PC-9 (cell line): ENCODE measurements at places on chromosomes 1 and 21. TPM values are rescaled to one million over a fixed set of nuclear protein-coding genes. Genes with fewer than 3 reads are reported as not detected.

DNA sequence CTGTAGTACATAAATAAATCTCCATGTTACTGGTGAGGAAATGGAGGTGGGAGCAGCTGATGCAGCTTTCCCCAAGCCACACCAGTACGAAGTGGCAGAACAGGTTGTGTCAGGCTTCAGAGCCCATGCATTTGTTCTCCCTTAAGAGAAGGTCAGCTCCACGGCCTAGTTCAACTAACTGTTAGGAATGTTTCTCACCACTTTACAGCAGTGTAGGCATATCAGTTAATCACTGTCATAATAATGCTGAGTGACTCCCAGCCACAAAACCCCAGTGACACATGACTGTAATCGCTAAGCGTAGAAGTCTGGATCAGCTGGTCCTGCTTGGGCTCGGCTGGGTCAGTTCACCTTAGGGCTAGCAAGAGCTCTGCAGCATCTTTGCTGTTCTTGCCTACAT is 90.4 kb downstream of the VPS26C start:
- no peak overlapping the region for H3K27ac ChIP-seq
- no peaks in the 10 kb centered on the region for H3K27me3 ChIP-seq
- H3K36me3 ChIP-seq: peaks cover 8% of the 10 kb centered on the region
- no peak overlapping the region for H3K4me3 ChIP-seq

- peak; percentile 39 for DNase-seq
- no peaks in the 10 kb centered on the region for H3K4me1 ChIP-seq
- H3K4me3 ChIP-seq: no peak overlapping the region
- no peaks in the 10 kb centered on the region for H3K36me3 ChIP-seq
Observed at GRCh38 chr1:8448911-8449661, 131.2 kb downstream of the SLC45A1 start.

GRCh38 chr1:31633117-31633516 is 11.6 kb downstream of the PEF1 start:
- H3K27me3 ChIP-seq: no peaks in the 10 kb centered on the region
- H3K36me3 ChIP-seq: peaks cover 62% of the 10 kb centered on the region
- peak; percentile 44 for DNase-seq
- no peak overlapping the region for H3K4me3 ChIP-seq
- H3K4me1 ChIP-seq: no peaks in the 10 kb centered on the region
- no peak overlapping the region for H3K27ac ChIP-seq

The TMEM81 gene
- 4.7 and 5.4 TPM in 2 replicates for total RNA-seq

- H3K27me3 ChIP-seq: peaks cover 23% of the 10 kb centered on the region; the same call in 1 of the 2 replicates
- H3K27ac ChIP-seq: no peak overlapping the region
- no peak for DNase-seq
Observed at GRCh38 chr1:170213596-170213995, 67.8 kb downstream of the NTMT2 start.

- H3K27ac ChIP-seq: no peak overlapping the region
- no peaks in the 10 kb centered on the region for H3K36me3 ChIP-seq
- no peak overlapping the region for H3K4me3 ChIP-seq
- no peaks in the 10 kb centered on the region for H3K27me3 ChIP-seq
Observed at GRCh38 chr21:16113052-16113715, 383.4 kb downstream of the USP25 start.

DNA sequence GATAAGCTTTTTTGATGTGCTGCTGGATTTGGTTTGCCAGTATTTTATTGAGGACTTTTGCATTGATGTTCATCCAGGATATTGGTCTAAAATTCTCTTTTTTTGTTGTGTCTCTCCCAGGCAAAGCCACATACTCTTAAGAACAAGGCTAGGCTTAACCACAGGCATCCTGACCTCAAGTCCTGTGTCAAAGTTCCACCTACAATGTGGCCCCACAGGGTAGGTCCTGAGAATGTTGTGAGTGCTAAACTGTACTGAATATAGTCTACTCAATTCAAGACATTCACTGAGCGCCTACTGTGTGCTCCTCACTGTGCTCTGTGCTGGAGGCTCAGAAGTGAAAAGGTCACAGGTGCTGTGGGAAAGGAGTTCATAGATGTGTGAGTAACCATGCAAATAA is 20.6 kb downstream of the DDAH1 start:
- no peak overlapping the region for H3K4me3 ChIP-seq
- no peak overlapping the region for H3K27ac ChIP-seq
- H3K27me3 ChIP-seq: no peaks in the 10 kb centered on the region

GRCh38 chr1:64203420-64203819 is at the start of gene UBE2U:
Gene UBE2U (plus strand): TSS chr1:64203623. CDS start chr1:64204051, 428 bp downstream.
- DNase-seq: no peak
- H3K36me3 ChIP-seq: no peaks in the 10 kb centered on the region
- H3K27me3 ChIP-seq: no peaks in the 10 kb centered on the region
- no peak within 1 kb of the TSS for H3K4me3 ChIP-seq
- no peak within 1 kb of the TSS for H3K27ac ChIP-seq

- H3K27me3 ChIP-seq: no peaks in the 10 kb centered on the region
- H3K4me1 ChIP-seq: no peaks in the 10 kb centered on the region
- H3K27ac ChIP-seq: no peak overlapping the region
- no peak overlapping the region for H3K4me3 ChIP-seq
Observed at GRCh38 chr1:233359431-233359830, 31.9 kb downstream of the MAP3K21 start.

The ADAM30 gene
- total RNA-seq: not detected in 2 replicates

GRCh38 chr1:99232172-99232571 is 32.1 kb upstream of the PLPPR4 start:
- no peak for DNase-seq
- H3K4me3 ChIP-seq: no peak overlapping the region
- H3K4me1 ChIP-seq: no peaks in the 10 kb centered on the region

DNA sequence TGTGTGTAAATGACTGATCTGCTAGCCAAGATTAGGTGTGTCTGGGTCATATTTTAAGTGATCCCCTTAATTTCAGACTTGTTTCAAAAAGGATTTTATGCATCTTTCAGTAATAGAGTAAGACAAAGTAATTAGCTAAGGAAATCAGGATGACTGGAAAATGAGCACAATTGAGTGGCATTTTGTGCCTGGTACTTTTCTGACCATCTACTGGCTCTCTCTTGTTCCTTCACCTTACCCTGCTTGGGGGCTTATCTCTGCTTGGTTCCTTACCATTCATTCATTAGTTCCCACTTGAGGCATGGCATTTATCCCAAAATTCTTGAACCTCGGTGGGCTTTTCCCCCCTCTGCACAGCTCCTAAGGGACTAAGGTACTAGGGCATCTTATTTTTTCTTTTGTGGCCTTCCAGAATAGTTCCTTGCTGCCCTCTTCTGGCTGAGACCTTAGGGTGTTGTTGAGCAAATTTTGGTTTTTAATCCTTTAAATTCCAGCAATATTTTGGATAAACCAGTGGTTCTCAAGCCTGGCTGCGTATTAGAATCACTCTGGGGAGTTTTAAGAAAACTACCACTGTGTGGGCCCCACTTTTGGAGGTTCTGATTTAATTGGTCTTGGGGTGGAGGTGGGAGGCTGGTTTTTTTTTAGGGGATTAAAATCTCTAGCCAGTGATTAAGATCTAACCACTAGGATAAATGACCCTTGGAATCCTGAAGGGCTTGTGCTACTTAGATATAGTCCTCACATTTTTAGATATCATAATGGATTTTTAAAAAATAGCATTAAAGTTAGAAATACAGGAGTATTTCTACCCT is 50.8 kb downstream of the HS2ST1 start:
- no peak overlapping the region for H3K4me3 ChIP-seq
- H3K36me3 ChIP-seq: no peaks in the 10 kb centered on the region
- DNase-seq: peak; percentile 6
- no peaks in the 10 kb centered on the region for H3K27me3 ChIP-seq

The GABRD gene
- not detected in 2 replicates for total RNA-seq

The ELK4 gene
- total RNA-seq: 40.3 and 48.1 TPM in 2 replicates

- DNase-seq: no peak
- H3K36me3 ChIP-seq: no peaks in the 10 kb centered on the region
- peaks cover 5% of the 10 kb centered on the region; the same call in 1 of the 2 replicates for H3K27me3 ChIP-seq
- H3K27ac ChIP-seq: no peak overlapping the region
Observed at GRCh38 chr1:203034422-203035110, 8.3 kb downstream of the PPFIA4 start.

The TOE1 gene
- total RNA-seq: 14.5 and 20.4 TPM in 2 replicates

- no peaks in the 10 kb centered on the region for H3K27me3 ChIP-seq
- no peaks in the 10 kb centered on the region for H3K36me3 ChIP-seq
- DNase-seq: no peak
- no peaks in the 10 kb centered on the region for H3K4me1 ChIP-seq
- no peak overlapping the region for H3K27ac ChIP-seq
- no peak overlapping the region for H3K4me3 ChIP-seq
Observed at GRCh38 chr21:29368906-29369305, 70.2 kb downstream of the BACH1 start.

GRCh38 chr1:3618531-3618880 is 6.3 kb upstream of the TPRG1L start:
- H3K27me3 ChIP-seq: no peaks in the 10 kb centered on the region
- H3K27ac ChIP-seq: no peak overlapping the region
- DNase-seq: no peak
- H3K4me3 ChIP-seq: no peak overlapping the region
- H3K36me3 ChIP-seq: no peaks in the 10 kb centered on the region
- peaks cover 34% of the 10 kb centered on the region for H3K4me1 ChIP-seq

- H3K27ac ChIP-seq: no peak overlapping the region
- H3K4me1 ChIP-seq: no peaks in the 10 kb centered on the region
- no peaks in the 10 kb centered on the region for H3K36me3 ChIP-seq
- H3K27me3 ChIP-seq: peaks cover 100% of the 10 kb centered on the region
Observed at GRCh38 chr1:205032508-205032907, 10.5 kb upstream of the CNTN2 start.

- H3K4me3 ChIP-seq: no peak overlapping the region
- no peaks in the 10 kb centered on the region for H3K4me1 ChIP-seq
- peaks cover 16% of the 10 kb centered on the region for H3K27me3 ChIP-seq
- no peak overlapping the region for H3K27ac ChIP-seq
Observed at GRCh38 chr1:176601348-176601747, 138.4 kb downstream of the PAPPA2 start.

The QSOX1 gene
- 226 and 263 TPM in 2 replicates for total RNA-seq

DNA sequence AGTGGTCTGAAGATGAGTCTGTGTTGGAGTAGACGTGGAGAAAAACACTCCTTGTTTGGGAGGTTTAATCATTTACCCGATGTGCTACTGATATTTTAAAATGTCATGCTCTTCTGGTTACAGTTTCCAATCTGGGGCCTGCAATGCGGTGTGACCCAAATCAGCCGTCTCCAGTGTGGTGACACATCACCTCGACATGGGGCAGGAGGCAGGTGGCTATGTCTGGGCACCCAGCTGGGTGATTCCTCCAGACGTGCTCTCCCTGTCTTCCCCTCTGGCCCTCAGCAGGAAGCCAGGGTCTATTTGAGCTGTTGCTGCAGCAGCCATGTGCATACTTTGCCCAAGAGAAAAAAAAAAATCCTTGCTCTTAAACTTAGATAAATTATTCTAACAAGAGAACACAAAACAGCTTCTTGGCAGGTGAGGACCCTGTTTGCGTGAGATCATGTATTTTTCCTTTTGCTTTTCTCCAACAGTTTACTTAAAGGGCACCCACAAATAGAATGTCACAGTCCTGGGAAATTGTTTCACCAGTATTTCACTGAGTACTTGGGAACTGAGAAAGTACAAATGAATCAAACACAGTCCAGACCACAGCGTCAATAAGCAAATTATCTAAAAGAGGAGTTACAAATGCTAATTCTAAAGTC is 38.9 kb upstream of the MAP10 start:
- peaks cover 12% of the 10 kb centered on the region for H3K4me1 ChIP-seq
- H3K27ac ChIP-seq: no peak overlapping the region
- no peaks in the 10 kb centered on the region for H3K27me3 ChIP-seq
- no peak for DNase-seq

The LRRC3 gene
- 0.35 and 0.48 TPM in 2 replicates for total RNA-seq

The HSF2BP gene
- total RNA-seq: 4.6 and 7.3 TPM in 2 replicates

The TTC22 gene
- 24.1 and 26.3 TPM in 2 replicates for total RNA-seq

The EPHB2 gene
- 26.7 and 31.1 TPM in 2 replicates for total RNA-seq

- DNase-seq: no peak
- H3K4me1 ChIP-seq: peaks cover 45% of the 10 kb centered on the region
- H3K4me3 ChIP-seq: no peak overlapping the region
- no peaks in the 10 kb centered on the region for H3K36me3 ChIP-seq
Observed at GRCh38 chr1:224054012-224054411, 59.9 kb upstream of the FBXO28 start.

GRCh38 chr21:39121600-39122355 is 61.5 kb downstream of the PSMG1 start:
- H3K4me3 ChIP-seq: no peak overlapping the region
- H3K27ac ChIP-seq: no peak overlapping the region
- no peaks in the 10 kb centered on the region for H3K27me3 ChIP-seq
- no peaks in the 10 kb centered on the region for H3K4me1 ChIP-seq

GRCh38 chr1:31747304-31747703 is 16.8 kb downstream of the ADGRB2 start:
- H3K27me3 ChIP-seq: no peaks in the 10 kb centered on the region
- no peak overlapping the region for H3K4me3 ChIP-seq
- no peak overlapping the region for H3K27ac ChIP-seq
- DNase-seq: no peak
- H3K4me1 ChIP-seq: no peaks in the 10 kb centered on the region

- no peak for DNase-seq
- no peak overlapping the region for H3K4me3 ChIP-seq
- no peaks in the 10 kb centered on the region for H3K4me1 ChIP-seq
Observed at GRCh38 chr1:93136445-93136844, 43.8 kb downstream of the TMED5 start.

DNA sequence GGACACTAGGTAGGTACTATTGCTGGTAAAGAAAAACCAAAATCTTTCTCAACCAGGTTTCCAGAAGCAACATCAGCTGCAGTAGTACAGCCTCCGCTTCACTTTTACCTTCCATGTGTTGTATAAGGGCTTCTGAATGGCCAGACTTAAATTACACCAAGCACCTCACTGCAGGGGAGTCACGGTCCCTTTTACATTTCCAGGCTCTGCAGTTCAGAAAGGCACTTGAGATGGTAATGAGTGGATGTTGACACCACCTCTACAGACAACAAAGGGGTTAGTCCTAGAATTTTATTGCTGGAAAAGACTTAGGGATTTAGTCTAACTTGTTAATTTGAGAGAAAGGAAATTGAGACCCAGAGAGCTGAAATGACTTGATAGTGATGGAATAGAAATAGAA is 12.0 kb upstream of the DUSP12 start:
- no peak for DNase-seq
- H3K27ac ChIP-seq: no peak overlapping the region
- no peaks in the 10 kb centered on the region for H3K36me3 ChIP-seq
- no peaks in the 10 kb centered on the region for H3K27me3 ChIP-seq
- H3K4me3 ChIP-seq: no peak overlapping the region

The PODN gene
- not detected in 2 replicates for total RNA-seq

DNA sequence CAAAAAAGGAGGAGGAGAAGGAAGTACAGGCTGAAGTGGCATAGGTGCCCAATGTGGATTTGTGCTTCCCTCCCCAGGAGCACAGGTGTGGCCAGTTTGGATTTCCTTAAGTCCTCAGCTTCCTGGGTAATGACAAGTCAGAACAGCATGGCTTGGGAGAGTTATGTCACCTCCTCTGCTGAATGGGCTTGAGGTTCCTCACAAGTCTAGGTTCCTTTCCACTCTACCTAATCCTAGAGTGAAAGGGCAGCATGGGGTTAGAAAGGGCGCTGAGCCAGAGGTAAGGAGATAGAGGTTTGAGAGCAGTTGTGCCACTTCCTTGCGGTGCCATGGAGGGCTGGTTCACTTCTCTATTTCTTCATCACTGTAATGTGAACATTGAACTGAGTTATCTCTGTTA is 35.5 kb upstream of the IL20 start:
- no peaks in the 10 kb centered on the region; the same call in 1 of the 2 replicates for H3K27me3 ChIP-seq
- H3K36me3 ChIP-seq: no peaks in the 10 kb centered on the region
- no peak for DNase-seq
- H3K27ac ChIP-seq: no peak overlapping the region
- H3K4me1 ChIP-seq: no peaks in the 10 kb centered on the region

- no peak overlapping the region for H3K4me3 ChIP-seq
- peaks cover 63% of the 10 kb centered on the region for H3K36me3 ChIP-seq
- H3K4me1 ChIP-seq: no peaks in the 10 kb centered on the region
- no peak for DNase-seq
Observed at GRCh38 chr1:108140936-108141335, 59.2 kb downstream of the SLC25A24 start.

The POLR3GL gene
- total RNA-seq: 7.2 and 10.6 TPM in 2 replicates
